ENCODE measurements at places on chromosomes 16 and 17.

- DNase-seq, result no peak
Measured at GRCh38 chr16:68035227-68035626, 12.1 kb downstream of the DUS2 start.

DNA sequence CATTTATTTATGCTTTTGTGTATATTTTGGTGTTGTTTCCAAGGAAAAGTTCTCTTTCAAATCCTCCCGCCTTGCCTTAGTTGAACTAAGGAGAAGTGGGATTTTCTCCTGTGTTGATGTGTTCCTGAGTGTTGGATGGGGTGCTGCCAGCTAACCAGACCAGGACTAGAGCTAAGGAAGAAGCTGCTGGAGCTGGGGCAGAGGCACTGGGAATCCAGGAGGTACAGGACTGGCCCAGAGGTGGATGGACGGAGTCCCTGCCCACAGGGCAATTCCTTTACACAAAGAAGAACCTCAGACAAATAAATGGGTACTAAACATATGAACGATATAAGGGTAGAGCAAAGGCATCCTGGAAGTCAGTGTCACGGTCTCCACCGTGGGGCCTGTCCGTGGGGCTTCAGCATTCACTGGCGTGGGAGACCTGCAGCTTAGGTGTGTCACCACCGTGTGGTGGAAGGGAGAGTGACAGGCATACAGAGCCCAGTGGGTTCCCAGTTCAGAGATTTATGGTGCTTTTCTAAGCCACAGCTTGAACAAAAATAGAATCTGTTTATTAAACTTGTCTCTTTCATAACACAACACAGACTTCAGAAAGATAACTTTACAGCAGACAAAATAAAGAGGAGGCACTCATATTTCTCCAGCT, 270.7 kb downstream of the NTN1 start:
- DNase-seq, result peak; percentile 39

- no peak for DNase-seq
Measured at GRCh38 chr16:89264800-89265550, 47.5 kb downstream of the ZNF778 start.

- no peak for DNase-seq
Measured at GRCh38 chr17:10380631-10381408, 8.0 kb upstream of the MYH13 start.

- no peak for DNase-seq
Measured at GRCh38 chr17:77445760-77446532, 305.2 kb downstream of the SEC14L1 start.

GRCh38 chr16:21301168-21301894, 23.2 kb upstream of the CRYM start:
- DNase-seq, result peak; percentile 56

DNA sequence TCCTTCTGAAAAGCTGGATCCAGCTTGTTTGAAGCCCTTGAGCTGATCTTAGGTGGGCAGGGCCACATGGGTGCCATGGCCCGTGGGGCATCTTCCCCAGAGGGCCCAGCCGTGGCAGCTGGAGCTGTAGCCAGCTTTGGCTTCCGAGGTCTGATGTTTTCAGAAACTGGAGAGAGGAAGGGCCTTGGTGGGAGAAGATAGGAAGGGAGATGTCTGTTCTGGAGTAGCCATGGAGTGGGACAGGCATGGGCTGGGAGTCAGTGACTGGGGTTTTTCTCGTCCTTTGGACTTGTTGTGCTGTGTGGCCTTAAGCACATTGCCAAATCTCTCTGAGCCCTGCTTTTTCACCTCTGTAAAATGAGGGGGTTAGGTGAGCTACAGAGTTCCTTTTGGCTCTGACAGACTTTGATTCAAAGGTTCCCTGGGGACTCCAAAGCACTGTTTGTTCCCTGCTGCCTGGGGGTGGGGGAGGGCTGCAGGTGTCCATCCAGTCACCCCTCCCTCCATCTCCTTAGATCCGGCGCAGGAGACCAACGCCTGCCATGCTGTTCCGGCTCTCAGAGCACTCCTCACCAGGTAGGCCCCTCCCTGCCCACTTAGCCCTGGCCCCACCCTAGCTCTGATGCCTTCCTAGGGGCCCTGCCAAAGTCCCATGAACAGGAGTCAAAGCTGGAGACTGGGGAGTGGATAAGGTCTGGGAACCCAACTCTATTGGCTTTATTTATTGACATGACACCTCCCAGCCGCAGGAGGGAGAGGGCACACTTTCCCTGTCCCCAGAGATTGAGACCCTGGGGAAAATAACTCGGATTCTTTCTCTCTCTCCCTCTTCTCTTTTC, 2.1 kb downstream of the PPP1R1B start:
- DNase-seq, result no peak

DNA sequence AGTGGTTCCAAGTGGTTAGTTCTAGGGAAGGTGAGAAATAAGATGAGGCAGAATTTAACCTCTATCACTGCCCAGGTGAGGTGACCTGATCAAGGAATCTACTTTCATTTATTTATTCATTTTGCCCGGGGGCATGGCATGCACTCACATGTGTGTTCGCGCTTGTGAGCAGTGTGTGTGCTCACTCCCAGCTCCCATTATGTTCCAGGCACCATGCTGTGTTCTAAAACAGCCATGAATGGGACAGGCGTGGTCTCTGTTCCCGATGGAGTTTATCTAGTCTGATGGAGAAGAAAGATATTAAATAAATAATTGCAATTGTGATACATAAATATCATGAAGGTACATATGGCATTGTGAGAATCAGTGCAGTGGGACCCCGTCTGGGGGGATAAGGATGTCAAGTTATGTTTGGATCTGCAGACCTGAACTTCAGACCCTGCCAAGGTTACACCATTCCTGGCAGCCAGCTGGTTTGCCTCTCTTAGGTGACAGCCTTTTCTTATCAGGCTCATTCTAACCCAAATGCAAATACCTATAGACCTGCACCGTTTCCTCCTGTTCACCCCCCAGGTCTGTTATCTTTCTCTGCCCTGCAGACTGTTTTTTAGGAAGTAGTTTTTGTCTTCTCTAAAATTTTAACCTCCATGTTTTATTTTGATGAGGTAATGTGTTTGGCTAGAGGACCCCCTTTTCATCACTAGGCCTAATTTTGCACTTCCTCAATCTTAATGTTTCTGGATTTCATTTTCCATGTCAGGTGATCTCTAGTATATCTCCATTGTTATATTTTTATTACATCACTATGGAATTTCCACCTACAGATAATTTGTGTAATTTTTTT, 11.8 kb downstream of the CYB5B start:
- no peak for DNase-seq

DNA sequence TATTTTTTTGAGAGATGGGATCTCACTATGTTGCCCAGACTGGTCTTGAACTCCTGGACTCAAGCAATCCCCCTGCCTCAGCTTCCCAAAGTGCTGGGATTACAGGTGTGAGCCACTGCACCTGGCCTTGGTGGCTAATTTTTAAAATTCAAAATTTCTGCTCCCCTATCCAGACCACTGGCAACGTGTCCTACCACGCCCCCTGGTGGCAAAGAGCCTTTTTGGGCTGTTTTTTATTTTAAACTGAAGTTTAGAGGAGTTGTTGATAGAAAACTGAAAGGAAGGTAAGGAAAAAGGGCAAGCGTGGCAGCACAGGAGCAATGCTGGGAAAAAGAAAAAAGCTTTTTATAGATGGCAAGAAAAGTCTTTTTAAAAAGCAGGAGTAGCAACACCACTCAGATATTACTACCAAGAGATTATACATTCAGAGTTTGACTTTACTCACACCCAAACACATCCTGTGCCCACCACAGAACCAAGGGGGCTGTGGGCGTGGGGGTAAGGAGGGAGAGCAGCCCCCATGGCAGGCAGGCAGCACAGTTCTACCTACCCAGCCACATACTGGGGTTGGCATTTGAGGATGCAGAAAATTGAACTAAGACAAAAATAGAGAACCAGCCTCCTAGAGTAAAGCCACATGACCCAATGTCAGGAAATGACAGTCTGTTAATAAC, 4.2 kb upstream of the MXRA7 start:
- no peak for DNase-seq

- DNase-seq, result no peak
Measured at GRCh38 chr16:73572135-73572828, 524.4 kb upstream of the ZFHX3 start.

DNA sequence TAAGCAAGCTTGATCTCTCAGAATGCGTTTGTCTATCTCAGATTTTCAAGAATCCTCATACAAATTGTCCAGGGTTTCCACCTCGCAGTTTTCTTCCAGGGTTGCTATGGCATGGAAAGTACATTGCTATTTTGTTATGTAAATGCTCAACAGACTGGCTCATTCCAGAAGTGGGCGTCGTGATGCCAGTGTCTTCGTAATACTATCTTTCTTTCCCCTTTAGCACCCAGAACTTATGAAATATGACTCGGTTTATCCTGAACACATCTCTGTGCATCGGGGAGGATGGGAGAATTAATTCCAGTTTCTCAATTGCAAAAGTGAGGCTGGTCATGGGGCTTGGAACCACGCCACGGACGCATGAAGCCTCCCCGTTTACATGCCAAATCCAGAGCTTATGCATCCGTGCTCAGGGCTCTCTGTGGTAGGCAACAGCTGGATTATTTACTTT, 405.0 kb downstream of the WWOX start:
- DNase-seq, result no peak

DNA sequence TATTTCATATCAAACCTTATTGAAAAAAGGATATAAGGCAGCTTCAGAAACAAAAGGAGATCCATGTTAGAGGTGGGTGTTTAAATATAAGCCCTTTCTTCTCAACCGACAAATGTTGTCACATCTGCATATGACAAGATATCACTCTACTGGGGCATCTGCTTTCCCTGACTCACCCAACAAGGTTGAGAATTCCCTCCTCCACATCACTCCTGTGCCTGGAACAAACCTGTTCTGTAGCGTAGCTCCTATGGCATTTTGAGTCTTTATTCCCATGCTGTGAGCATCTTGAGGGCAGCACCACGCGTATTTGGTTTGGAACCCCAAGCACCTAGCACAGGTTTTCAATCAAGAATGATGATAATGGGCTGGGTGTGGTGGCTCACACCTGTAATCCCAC, 59.4 kb upstream of the ZFHX3 start:
- DNase-seq, result no peak

DNA sequence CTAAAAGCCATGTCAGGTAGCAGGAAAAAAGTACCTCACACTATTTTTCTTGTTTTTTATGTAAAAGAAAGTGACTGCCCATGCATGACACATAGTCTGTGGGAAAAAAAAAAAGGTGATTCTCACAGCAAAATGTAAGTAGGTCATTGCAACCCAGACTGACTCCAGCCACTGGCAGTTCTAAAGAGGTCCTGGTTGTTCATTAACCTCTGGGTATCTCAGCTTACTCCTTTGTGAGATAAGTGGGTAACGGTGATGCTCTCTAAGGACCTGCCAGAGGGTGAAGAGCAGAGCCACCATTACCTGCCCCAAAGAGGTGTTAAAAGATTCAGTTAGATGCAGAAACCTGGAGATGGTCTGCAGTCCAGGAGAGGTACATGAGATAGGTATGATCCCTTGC, 531.9 kb downstream of the GRIN2A start:
- DNase-seq, result no peak

GRCh38 chr17:7650509-7651096, at the start of gene ATP1B2:
TSS of gene ATP1B2 (plus strand) at chr17:7650926. CDS start at chr17:7651519, 593 bp downstream.
- DNase-seq, result peak; percentile 72

GRCh38 chr17:57986841-57987580, 1.0 kb downstream of the VEZF1 start:
- no peak for DNase-seq

- DNase-seq, result peak; percentile 57
Measured at GRCh38 chr17:45784741-45785479, 790 bp downstream of the CRHR1 start.

DNA sequence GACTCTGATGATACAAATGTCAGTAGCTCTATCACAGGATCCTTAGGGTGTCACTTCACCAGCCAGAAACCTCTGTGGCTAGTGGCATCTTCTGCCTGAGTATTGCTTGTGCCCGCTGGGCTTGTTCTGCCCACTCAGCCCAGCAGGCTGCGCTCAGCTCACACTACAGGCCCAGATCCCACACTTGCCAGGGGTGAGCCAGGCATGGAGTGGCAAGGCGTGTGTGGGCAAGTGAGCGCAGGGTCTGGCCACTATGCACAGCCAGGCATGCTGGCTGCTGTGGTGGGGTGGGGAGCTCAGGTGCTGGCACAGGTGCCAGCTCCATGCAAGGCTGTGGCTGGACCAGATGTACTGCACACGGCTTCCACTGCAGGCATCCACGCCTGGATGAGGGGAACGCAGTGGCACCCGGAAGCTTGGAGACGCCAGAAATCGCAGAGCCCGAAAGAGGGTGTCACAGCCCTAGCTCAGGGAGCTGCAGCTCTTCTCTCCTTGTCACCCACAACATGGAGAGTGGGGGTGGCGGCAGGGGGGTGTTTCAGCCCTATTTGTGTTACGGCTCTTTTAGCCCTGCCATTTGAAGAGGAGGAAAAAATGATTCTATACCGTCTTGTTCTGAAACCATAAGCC, 10.2 kb downstream of the CFAP97D1 start:
- DNase-seq, result no peak

GRCh38 chr16:52383640-52384292, 163.2 kb downstream of the TOX3 start:
- no peak for DNase-seq

GRCh38 chr17:33390479-33391176, 97.5 kb upstream of the ASIC2 start:
- no peak for DNase-seq

GRCh38 chr17:67594115-67594880, 123.4 kb upstream of the NOL11 start:
- DNase-seq, result no peak

DNA sequence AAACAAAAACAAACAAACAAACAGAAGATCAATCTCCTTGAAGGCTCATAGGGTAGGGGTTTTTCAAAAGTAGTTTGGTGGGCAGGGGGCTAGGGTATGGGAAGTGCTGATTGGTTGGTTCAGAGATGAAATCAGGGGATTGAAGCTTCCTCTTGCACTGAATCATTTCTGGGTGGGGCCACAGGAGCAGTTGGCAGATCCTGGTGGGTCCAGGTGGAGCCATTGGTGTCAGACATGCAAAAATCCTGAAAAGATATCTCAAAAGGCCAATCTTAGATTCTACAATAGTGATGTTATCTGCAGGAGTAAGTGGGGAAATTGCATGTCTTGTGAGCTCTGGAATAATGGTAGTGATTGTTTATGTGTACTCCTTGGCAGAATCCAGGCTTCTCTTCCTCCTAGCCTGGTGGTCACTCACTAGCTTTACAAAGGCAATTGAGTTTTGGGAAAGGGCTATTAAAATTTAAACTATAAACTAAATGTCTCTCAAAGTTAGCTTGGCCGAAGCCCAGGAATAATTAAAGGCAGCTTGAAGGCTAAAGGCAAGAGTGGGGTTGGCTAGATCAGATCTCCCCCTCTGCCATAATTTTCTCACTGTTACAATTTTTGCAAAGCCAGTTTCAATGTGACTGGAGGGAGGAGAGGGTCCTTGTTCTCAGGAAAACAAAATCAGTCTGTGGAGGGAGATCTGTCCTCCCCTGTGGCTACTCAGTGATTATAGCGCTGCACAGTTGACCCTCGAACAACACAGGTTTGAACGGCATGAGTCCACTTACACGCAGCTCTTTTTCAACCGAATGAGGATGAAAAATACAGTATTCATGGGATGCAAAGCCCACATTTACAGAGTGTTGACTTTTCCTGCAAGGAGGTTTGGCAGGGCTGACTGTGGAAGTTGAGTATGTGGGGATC, 45.2 kb downstream of the RNF112 start:
- DNase-seq, result no peak
